ENCODE measurements at places on chromosomes 1 and 21.

DNA sequence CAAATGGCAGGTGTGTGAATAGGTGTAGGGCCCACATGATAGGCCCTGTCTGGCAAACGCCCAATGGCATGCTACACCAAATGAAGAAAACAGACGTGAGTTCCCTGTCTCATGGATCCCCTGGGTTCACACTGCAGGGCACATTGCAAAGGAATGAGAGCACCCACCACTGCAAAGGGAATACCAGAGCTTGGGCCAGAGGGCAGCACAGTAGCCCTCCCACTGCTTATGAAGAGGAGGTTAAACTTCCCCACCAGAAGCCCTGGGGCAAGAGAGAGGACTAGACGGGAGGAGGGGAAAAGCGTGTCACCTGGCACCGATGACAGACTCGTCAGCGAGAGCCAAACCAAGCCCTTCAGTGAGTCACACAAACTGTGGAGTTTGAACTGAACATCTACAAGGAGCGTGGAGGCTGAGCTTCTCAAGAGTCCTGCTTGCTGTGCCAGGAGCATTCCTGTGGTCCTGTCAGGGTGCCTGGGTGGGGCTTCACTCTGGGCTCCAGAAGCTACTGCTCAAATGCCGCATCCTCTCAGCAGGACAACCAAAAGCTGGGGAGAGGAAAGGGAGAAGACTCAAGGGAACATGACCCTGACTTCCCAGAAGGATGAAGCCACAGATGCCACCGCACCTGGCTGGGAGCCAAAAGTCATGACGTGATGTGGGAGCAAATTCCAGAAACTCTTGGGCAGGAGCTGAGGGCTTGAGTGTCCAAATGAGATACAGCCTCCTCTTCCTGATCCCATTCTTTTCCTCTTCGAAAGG, 61.1 kb downstream of the TOMM20 start:
- DNase-seq: peak; percentile 94

GRCh38 chr1:113734357-113735055, 24.8 kb downstream of the PHTF1 start:
- no peak for DNase-seq

- no peak for DNase-seq
Measured at GRCh38 chr1:167022384-167022783, 33.3 kb downstream of the MAEL start.

DNA sequence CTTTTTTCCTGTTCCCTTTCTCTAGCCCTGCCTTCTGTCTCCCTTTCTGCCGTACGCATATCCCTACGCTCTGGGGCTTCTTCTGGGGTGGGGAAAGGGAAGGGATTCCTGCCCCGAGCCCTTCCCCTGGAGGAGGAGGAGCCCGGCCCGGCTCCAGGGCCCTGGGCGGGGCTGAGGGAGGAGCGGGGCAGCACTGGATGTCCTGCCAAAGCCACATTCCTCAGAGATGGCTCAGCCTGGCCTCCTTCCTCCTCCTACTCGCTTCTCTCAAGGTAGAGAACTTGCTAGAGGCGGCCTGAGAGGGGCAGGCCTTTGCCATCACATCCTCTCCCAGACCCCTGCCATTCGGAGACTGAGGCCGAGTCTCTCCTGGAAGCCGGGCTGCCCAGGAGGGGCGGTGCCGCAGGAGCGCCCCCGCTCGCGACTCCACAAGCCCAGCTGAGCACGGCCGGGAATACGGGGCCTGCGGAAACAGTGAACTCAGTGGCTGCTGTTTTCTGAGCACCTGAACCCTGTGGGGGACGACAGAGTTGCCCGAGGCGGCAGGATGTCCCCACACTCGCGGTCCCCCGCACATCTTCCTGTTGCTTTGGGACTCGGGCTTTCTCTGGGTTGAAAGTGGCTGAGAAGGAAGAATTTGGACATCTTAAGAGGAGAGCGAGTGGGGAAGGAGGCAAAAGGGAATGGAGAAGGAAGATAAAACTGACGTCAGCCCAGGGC, 12.2 kb downstream of the ADAMTSL4 start:
- DNase-seq: peak; percentile 94

- DNase-seq: no peak
Measured at GRCh38 chr1:205505076-205505729, 734 bp downstream of the CDK18 start.

- DNase-seq: no peak
Measured at GRCh38 chr1:9589144-9589718, 520 bp downstream of the TMEM201 start.

DNA sequence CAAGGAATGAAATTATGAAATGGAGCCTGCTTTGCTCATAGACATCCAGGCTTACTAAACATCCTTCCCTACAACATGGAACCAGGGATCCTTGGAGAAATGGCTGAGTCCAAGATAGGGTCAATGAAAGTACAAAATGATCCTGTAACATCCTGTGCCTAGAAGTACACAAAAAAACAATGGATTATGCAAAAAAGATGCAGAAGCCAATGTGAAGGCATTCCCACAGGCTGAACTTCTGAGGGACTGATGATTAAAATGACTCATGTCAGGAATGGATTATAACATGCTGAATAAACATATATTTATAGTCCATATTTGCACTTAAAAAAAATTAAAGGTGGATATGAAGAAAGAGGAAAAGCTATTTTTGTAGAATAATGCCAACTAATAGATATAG, 10.4 kb upstream of the HOOK1 start:
- DNase-seq: no peak

DNA sequence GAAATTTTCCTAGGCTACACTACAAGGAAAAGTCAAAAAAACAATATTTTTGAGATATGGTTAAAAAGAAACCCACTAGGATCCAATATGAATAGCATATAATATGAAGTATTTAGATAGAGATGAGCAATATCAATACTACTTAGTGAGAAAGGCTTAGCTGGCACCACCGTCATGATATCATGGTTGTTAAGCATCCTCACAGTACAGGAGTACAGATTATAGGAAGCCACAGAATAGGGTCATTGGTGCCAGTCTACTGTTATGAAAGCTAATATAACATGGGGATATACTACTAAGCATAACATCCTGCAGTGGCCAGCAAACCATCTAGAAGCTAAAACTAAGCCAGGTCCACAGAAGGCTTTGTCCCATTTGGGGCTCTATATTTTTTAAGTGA, 28.4 kb upstream of the NRIP1 start:
- no peak for DNase-seq

- DNase-seq: peak; percentile 75
Measured at GRCh38 chr1:221097479-221098281, 218.4 kb downstream of the HLX start.

GRCh38 chr1:71641903-71642302, 561.1 kb upstream of the ZRANB2 start:
- no peak for DNase-seq

- no peak for DNase-seq
Measured at GRCh38 chr1:37828410-37829074, 20.5 kb upstream of the YRDC start.

DNA sequence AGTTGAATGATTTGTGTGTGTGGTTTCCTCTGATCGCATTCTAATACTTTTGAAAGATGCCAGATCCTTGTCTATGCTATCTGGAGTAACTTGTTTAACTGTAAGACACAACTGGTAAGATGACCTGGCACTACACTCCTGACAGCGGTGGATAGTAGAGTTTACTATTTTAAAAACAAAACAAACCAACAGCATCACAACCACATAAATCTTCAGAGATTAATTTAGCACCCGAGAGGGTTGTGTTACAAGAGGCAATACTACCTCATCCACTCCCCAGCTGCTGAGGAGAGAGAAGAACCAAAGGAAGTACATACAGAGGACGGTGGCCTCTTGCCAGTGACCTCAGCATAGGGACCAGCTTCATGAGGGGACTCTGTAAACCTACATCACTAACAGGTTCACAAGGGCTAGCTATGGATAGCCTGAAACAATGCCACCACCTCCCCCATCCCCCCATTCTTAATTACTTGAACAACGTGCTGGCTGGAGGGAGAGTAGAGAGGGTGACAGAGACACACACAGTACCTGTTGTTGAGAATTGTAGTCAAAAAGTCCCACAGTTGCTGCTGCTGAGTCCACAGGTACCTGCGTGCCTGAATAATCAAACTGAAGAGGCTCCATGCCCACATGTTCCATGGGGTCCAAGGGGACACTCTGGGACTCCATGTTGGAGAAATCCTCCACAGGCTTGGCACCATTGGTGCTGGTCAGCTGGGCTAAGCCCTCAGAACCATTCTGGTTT, 73.5 kb downstream of the PUM1 start:
- DNase-seq: no peak

- no peak for DNase-seq
Measured at GRCh38 chr1:38487396-38487795, 372.2 kb downstream of the RRAGC start.

- no peak for DNase-seq
Measured at GRCh38 chr1:154750681-154751665, 119.1 kb downstream of the KCNN3 start.

DNA sequence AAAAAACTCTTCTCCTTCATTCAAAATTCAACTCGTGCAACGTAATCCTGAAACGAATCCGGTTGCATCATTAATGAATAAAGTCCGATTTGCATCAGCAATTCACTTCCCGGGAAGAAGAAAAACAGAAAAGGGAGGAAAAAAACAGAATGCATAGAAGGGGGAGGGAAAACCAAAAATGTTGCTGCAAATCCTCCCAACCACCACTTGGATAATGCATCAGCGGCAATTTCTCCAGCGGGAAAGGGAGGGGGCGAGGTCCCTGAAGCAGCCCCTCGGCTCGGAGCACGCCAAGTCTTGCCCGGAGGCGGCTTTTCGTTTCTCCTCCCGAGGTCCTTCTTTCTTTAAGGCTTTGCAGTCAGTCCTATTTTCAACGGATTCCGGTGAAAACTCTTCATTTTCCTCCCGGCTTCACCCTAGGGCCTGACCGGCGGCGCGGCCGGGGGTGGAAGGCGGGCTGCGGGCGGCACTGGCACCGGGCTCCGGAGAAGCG, 723 bp downstream of the CDC42BPA start:
- no peak for DNase-seq

DNA sequence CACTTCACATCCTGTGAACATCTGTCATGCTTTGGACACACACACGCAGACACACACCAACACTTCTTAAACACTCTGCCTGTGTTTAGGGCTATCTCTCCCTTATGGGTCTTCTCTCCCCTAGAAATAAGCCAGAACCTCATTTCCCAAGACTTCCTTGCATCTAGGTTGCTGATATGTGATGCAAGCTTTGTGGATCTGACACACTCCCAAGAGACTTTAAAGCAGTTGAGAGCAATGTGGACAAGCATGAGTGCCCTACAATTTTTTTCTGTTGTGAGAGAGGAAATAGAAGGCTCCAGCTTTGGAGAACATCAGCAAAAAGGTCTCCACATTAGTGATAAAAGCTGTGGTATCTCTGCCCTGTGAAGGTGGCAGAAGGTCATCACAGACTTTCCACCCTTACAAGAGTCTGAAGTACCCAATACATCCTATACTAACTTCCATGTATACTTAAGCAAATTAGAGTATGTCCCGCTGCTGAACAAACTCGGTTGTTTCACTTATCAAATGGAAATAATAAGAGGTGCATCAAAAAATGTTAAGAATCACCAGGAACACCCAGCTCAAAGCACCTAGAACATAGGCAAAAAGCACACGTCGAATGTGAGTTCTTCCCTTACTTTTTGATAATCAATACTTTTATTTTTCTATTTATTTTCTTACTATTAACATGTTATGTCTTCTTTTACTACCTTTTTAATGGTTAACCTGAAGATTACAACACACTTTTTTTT, 267.6 kb downstream of the SETD4 start:
- no peak for DNase-seq

GRCh38 chr1:154629061-154629674, 21.2 kb upstream of the ADAR start:
- DNase-seq: no peak

DNA sequence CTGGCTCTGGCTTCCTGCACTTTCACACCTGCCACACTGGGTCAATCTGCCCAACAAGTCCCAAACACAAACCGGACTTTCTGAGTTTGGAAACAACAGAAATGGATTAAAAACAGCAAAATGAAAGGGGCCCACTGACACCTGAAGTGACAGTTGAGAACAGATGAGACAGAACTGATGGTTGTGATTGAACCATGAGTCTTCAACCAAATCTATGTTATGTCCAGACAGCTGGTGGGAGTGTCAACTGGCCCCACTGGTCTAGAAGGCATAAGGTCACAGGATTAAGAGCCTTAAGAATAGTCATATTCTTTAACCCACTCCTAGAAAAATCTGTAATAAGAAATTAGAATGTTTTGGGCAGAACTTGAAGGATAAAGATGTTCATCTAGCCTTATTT, 13.0 kb upstream of the ATP13A2 start:
- DNase-seq: no peak

DNA sequence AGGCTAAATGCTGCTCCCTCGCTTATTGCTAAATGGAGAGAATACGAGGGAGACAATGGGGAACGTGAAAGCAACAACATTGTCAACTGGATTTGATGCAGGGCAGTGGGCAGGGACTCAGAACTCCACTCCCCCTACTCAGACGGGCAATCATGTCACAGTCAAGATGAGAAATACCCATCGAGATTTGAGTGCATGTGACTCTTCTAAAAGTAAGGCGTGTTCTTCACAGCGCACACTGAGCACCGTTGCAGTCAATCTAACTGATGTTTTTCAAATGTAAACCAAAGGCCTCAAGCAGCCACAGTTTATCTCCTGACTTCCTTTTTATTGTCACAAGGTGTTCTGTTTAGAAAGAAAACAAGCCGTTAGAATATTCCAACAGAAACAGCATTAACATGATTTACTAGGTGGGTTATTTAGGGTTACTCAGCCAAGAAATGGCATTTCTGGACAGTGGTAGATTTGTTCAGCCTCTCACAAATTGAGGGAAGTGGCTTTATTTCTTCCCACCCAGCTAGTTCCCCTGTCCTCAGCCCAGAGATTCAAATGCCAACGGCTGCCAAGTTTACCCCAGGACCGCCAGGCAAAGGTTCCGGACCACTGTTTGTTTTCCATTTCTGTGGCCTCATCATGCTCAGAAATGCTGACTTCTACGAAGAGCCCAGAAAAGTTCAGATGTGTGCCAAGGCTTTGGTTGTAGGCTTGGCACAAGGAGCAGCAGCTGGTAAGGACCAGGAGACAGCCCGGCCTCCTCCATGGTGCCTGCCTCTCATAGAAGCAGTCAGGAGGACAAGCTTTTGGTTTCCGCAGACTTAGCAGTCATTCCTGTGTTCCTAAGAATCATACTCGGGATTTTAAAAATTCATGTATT, 171.4 kb downstream of the KIF26B start:
- DNase-seq: no peak

GRCh38 chr1:99533909-99534637, 111.8 kb upstream of the PALMD start:
- DNase-seq: no peak

- DNase-seq: no peak
Measured at GRCh38 chr1:117631359-117632160, 25.7 kb downstream of the TENT5C start.

Data from non-pigmented ciliary epithelial cell (primary cell).